ENCODE measurements at places on chromosomes 13 and 19.
A peak's percentile ranks its signal among the peaks of the same experiment; 100 is the strongest.

DNA sequence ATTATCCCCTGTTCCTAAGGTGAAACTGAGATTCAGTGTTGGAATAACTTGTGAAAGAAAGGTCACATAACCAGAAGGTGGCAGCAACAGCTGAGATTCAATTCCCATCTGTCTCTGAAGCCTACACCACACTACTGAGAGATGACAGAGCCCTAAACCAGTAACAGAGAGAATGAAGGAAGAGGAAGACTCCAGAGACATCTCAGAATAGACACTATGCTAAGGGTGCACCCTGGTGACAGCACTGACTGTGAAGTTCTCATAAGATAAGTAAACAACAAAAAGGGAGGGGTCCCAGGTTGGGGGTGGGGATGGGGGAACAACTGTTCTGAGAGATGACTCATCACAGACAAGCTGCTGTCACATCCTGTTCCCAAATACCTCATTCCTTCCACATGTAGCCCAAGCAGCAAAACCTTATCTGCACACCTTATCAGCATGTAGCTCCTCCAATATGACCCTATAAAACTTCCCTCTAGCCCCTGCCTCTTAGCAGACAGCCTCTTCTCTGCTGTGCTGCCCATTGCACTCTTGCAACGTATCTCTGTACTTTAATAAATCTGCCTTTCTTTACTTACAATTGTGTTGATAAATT is 46.5 kb downstream of the UTP14C start:
- no peak for DNase-seq

DNA sequence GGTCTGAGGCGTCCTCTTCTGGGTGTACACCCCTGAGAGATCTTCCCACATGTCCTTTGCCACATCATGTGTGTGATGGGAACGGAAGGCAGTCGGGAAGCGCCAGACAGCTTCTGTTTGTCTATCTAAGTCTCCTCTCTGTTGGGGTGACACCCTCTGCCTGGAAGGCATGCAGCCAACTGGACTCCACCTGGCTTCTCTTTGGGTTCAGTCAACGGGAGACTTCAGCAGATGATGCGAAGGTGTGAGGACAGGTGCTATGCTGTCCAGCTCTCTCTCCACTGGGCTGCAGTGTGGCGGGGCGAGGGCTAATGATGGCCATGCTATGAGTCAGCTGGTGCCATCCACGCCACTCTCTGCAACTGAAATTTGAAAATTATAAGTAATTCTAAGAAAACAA is 14.3 kb upstream of the SBK3 start:
- DNase-seq: no peak

DNA sequence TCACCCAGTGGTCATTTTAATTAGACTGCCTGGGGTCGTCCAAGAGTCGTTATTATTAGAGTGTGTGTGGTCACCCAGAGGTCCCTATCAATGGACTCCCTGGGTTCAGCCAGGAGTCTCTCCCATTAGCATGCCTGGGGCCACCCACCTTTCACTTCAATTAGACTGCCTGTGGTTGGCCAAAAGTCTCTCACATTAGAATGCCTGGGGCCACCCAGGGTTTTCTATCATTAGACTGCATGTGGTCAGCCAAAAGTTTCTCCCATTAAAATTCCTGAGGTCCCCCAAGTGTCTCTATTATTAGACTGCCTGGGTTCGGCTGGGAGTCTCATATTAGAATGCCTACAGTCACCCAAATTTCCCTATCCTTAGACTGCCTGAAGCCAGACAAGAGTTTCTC is 1472.6 kb downstream of the UQCRFS1 start:
- peak; percentile 13 for DNase-seq

GRCh38 chr13:29957320-29957719 is 106.9 kb upstream of the UBL3 start:
- no peak for DNase-seq

- DNase-seq: no peak
Observed at GRCh38 chr13:26062853-26063444, 11.1 kb upstream of the SHISA2 start.

- DNase-seq: no peak
Observed at GRCh38 chr13:79679334-79679733, 198.4 kb downstream of the NDFIP2 start.

- no peak for DNase-seq
Observed at GRCh38 chr13:86601351-86601750, 802.1 kb upstream of the SLITRK6 start.

- DNase-seq: no peak
Observed at GRCh38 chr13:99059498-99060075, 81.7 kb upstream of the DOCK9 start.

DNA sequence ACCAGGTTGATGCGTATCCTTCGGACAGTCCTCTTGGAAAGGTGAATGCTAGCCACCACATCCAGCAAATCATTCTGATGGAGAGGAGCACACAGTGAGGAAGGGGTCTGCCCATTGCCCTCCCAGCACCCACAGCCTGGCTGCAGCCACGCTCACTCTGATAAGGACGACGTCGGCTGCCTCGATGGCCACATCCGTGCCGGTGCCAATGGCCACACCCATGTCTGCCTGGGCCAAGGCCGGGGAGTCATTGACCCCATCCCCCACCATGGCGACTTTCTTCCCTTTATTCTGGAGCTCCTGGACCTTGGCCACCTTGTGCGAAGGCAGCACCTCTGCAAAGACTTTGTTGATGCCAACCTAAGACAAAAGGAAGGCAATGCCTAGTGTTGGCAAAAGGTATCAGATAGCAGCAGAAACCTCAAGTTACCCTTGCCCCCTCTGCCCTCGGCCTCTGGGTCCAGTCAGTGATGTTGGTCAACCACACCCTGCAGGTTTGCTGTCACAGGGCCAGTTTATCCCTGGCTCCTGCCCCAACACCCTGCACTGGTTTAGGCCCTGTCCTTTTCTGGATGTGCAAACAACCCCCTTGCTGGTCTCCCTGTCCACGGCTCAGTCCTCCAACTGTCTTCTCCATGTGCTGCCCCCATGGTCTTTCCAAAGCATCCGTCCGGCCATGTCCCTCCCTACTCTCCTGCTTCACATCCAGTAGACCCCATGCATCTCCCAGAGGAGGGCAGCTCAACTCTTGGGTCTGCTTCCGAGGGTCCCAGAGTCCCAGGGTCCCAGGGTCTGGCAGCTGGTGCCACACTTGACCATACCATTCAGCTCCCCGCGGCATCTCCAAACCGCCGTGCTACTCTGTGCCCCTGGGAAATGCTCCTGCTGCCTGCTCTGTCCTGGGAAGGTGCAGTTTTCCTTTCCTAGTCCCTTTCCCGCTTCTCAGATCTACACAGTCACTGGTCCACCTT is 73.6 kb downstream of the ATP7B start:
- no peak for DNase-seq

GRCh38 chr19:2217591-2217990 is 18.5 kb downstream of the PLEKHJ1 start:
- DNase-seq: no peak

Measured in activated CD8-positive, alpha-beta memory T cell treated with anti-CD3 and anti-CD28 coated beads for 24 hours (primary cell).